ENCODE measurements at places on chromosomes 7 and 10.

DNA sequence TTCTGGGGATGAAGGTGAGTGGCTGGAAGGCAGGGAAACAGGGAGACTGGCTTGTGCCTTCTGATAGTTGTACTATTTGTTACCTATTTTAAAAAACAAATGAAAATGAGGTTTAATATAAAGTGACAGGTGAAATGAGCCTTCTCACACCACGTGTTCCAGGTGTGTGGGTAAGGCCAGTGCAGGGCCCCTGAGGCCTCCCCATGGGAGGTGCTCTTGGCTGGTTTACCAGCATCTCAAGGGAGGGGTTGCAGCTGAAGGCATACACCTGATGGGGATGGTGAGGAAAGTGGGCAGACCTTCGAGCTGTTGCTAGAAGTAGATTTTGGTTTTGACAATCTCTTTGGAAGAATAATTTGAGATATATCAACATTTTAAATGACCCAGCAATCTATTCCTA lies 103.6 kb downstream of the ARHGAP22 start:
- DNase-seq, result no peak

- DNase-seq, result no peak
Observed at GRCh38 chr10:75398692-75399460, 2.7 kb downstream of the ZNF503 start.

- DNase-seq, result no peak
Observed at GRCh38 chr10:4073912-4074311, 288.9 kb upstream of the KLF6 start.

DNA sequence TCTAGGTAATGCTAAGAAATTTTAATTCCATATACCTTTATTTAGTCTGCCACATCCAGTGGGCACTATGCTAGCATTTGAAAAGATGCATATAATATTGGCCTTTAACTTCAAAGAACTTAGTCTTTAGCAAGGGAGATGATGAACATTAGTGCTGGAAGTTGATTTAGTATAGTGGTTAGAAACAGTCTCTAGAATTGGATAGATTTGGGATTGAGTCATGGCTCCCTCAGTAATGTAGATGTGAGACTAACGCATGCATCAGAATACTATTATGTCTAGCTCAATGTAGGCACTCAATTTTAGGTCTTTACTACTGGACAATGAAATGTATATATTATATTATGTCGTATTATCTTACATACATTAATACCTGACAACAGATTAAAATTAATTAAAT lies 5.8 kb downstream of the DKK1 start:
- DNase-seq, result no peak

DNA sequence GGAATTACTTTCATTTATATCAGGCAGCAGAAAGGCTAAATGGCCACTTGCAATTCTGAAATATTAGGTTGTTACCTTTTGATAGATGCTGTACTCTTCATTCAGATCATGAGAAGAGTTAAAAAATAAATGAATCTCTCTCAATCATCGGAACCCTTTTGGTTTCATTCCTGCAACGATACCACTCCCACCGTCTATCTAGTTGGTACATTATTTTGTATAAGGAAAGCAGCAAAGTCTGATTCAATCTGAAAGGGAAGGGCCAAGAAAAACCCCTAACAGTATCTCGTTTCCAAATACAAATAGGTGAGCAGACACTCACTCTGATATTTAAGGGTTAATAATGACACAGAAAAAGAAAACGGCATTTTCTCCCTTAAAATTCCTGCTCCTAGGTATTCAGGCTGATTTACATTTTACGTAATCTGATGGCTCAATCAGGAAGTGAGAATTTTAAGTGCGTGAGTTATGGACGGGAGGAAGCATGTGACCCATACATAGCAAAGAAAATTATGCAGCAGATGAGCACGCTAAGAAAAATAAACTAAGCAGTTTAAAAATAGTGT lies 209.4 kb upstream of the KLF14 start:
- DNase-seq, result peak; percentile 29

DNA sequence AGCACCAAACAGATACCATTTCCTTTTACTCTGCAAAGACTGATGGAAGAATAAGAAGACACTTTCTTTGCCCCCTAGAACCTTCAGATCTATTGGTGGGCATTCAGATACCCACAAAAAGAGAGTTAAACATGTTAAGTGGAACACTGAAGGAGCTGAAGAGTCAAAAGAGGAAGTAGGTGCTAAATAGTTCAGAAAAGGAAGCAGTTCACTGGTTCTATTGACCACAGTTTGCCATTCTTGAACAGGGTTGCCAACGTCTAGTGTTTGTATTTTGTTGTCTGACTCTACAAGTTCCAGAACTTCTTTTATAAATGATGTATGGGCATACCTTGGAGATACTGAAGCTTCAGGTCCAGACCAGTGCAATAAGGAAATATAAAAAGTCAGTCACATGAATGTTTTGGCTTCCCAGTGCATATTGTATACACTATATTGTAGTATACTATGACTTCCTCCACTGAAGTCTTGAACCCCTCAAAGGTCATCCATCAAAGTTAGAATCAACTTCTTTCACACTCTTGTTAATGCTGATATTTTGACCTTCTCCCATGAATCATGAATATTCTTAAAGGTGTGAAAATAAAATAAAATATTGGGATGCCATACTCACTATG lies 47.5 kb upstream of the AGR3 start:
- no peak for DNase-seq

DNA sequence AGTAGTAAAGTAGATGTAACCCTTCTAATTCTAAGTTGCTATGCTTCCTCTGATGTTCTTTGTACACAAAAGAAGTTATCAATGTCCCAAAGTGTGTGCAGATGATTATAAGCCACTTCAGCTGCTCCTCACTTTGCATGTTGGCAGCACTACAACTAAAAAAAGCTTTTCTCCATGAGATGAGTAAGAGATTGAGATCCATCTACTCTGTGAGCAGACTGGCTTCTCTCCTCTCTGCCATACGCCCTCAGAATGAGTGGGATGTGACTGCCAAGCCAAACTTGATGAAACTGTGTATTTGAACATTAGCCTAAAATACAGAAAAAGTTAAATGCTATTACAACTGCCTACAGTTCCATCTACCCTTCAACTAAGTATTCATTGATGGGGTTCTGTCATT lies 102.9 kb upstream of the ETV1 start:
- DNase-seq, result no peak

- no peak for DNase-seq
Observed at GRCh38 chr7:2971914-2972834, 71.5 kb downstream of the CARD11 start.

DNA sequence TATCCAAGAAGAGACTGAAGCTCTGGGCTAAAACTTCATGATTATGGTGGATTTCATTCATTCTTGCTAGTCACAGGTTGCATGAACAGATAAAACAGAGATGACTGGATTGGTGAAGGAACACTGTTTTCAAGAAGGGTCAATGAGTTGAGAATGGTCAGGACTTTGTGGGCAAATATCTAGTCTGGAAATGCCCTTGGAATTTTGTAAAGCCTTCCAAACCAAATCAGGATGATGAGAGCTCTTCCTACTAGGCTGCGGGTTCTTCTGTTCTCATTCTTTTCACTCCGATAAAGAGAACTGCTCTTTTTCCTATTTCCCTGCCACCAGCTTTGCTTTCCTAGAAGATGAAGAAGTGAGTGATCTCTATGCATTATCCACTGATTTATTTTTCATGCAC lies 171.4 kb downstream of the ARID5B start:
- no peak for DNase-seq

GRCh38 chr7:7739204-7740036 lies 21.0 kb upstream of the RPA3 start:
- DNase-seq, result no peak

DNA sequence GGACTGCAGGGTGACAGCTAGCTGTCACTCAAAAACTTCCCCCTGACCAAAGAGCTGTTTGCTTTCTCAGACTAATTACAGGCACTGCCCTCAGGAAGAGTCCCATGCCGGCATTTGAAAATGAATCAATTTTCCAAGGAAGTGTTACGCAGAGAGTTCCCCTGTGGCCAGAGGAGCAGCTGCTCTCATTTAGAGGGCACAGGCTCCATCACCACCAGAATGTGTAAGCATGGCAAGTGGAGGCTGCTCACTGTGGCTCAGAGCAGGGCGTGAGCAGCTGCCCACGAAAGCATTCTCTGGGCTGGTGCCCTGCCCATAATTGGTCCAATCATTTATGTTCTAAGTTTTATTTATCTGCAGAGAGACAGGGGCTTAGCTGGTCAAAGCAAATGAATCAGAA lies 202.2 kb downstream of the RAMP3 start:
- no peak for DNase-seq

DNA sequence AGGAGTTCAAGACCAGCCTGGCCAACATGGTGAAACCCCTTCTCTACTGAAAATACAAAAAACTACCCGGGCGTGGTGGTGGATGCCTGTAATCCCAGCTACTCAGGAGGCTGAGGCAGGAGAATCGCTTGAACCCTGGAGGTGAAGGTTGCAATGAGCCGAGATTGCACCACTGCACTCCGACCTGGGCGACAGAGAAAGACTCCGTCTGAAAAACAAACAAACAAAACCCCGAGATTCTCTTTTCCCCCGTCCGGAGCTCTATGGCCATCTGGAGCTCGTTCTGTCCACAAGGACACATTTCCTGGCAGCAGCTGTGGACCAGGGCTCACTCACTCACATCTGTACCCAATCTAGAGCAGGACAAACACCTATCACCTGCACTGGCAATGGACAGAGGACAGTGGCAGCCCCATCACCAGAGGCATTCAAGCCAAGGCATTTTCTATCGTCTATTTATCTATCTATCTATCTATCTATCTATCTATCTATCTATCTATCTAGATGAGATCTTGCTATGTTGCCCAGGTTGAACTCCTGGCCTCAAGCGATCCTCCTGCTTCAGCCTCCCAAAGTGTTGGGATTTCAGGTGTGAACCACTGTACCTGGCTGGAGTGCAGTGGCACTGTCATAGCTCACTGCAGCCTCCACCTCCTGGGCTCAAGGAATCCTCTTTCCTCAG lies 167.1 kb upstream of the TNRC18 start:
- DNase-seq, result no peak

GRCh38 chr10:129390147-129390546 lies 76.9 kb upstream of the MGMT start:
- DNase-seq, result no peak

GRCh38 chr10:32582946-32583345 lies 137.0 kb downstream of the CCDC7 start:
- DNase-seq, result no peak

GRCh38 chr10:72875250-72876055 lies 18.1 kb upstream of the OIT3 start:
- no peak for DNase-seq

- DNase-seq, result peak; percentile 37
Observed at GRCh38 chr7:133436014-133436428, 183.1 kb downstream of the EXOC4 start.

GRCh38 chr7:132650498-132650897 lies 74.2 kb upstream of the PLXNA4 start:
- DNase-seq, result no peak

GRCh38 chr10:93513091-93513490 lies 16.7 kb downstream of the CEP55 start:
- DNase-seq, result no peak

GRCh38 chr7:5429253-5429856 lies 5.7 kb upstream of the TNRC18 start:
- DNase-seq, result no peak

GRCh38 chr7:156778668-156779067 lies 114.3 kb downstream of the LMBR1 start:
- no peak for DNase-seq

DNA sequence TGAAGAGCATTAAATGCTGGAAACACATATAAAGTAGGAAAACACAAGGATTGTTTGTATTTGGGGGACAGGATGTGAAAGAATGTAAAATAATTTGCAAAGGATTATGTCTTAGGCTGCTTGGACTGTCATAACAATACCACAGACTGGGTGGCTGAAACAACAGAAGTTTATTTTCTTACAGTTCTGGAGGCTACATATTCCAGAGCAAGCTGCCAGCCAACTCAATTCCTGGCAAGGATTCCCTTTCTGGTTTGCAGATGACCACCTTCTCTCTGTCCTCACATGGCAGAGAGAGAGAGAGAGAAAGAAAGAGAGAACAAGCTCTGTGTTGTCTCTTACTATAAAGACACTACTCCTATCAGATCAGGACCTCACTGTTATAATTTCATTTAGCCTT lies 8.8 kb upstream of the LAMB4 start:
- DNase-seq, result peak; percentile 15

DNA sequence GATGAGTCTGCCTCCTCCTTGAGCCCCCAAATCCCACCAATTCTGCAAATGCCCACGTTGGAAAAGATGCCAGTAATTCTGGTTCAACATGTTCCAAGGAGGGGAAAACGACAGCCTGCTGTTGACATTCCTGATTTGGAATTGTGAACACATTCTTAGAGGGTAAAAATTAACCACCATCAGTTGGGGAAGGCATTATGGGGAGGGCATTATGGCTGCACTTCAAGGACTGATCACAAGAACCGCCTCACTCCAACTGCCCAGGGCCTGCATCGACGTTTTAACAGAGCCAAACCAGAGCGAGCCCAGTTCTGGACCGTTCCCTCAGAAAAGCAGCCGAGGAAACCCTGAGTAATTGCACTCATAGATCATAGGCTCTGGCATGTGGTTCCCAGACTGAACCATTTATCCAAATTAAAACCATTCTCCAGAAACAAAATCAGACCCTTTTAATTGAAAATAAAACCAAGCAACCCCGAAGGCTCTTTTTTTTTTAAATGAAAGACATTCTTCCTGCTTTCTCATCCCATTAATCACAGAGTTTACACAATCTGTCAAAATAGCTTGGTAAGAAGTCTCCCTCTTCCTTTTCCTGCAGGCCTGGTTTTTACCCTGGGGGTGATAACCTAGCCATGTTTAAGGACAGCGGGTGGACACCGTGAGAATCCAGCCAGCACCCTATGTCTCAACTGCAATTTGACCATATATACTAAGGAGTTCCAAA lies 8.0 kb downstream of the TNS3 start:
- DNase-seq, result no peak

DNA sequence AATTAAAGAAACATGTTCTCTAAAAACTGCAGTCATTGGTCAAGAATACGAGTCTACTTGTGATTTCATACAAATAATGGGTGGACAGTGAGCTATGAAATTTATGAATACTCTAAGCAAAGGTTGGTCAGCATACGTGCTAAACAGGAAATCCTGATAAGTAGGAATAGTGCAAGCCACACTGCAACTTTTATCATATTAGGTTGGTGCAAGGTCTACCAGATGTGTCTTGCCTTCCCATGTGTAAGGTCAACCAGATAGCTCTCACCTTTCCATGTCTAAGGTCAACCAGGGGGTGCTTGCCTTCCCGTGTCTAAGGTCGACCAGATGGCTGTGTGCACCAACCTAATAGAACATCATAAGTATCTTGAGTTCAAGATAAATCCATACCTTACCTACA lies 2.0 kb upstream of the ITGB1 start:
- no peak for DNase-seq
